Stimulated activated CD4-positive, alpha-beta T cell treated with anti-CD3 and anti-CD28 coated beads, Interleukin-2, amount 100 ng/mL, for 48 hours (primary cell): ENCODE measurements at places on chromosomes 6 and 20.

- DNase-seq, result no peak
Observed at GRCh38 chr6:108097882-108098281, 23.3 kb upstream of the OSTM1 start.

GRCh38 chr20:25484224-25484846 is 76.9 kb downstream of the GINS1 start:
- no peak for DNase-seq

DNA sequence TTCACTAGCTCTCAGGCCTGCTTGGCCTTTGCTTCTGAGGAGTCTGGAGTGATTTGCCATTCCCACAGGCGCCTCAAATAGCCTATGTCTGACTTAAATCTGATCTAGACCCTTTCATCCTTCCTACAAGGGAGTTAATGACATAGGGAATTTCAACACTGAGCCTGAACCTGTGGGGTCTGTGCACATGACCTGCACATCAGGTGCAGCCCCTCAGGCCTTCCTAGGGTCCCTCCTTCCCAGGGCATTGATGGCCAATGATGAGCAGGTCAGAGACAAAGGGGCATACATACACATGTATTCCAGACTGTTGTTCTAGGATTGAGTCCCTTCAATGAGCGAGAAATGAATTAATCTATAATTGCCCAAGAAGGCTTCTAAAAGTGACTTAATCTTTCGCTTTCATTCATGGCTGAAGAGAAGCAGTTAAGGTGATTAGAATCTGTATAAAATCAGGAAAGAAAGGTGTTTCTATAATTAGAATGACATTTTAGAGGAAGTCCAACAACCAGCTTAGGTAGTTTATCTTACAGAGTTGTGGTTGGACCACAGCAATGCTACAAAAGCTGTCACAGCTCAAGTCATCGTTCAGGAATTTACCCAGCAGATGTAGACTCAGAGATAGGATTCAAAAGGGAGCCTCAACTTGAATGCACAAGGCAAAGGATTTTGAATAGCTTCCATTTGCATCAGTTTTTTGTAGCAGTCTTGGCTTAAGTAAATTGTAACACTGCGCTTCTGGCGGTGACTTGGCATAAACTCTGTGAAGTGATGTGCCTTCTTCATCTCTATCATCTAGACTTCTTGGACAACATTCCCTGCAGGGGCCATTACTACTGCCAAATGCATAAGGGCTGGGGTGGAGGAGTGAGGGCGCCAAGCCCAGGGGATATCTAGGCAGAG is 27.0 kb upstream of the TBC1D7 start:
- DNase-seq, result no peak

DNA sequence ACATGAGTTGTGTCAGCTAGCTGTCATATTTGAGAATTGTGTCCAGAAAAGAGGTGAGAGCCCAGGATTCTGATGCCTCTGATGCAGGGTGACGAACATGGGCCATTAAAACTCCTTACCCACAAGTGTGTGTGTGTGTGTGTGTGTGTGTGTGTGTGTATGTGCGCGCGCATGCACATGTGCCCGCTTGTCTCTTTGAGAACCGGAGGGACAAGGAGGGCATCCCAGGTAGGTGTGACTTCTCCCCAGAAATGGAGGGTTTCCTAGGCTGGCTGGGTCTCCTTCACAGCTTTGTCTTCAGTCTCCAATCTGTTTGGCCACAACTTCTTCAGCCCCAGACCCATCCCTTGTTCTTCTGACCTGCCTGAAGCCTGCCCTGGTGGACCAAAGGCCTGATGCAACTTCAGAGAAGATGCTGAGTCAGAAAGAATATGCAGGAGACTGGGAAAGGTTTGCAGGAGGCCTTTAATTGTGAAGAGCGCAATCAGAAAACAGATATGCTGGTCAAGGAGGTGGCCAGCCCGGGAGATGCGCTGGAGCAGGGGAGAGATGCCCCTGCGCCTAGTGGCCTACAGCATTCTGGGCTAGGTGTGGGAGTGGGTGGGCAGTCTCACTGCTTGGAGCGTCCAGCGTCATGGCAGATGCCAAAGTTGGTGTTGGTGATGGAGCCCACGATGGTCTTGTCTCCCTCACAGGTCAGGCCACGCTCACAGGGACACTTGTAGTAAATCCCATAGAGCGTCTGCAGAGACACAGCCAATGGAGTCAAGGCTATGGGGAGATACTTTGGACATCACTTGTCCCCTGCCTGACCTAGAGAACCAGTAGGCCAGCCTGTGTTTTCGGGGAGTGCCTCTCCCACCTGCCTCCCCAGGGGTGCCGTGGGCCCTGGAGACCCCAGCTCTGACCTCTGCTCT is 2.3 kb downstream of the CLPS start:
- DNase-seq, result no peak

- DNase-seq, result no peak
Observed at GRCh38 chr6:130946076-130946475, 117.0 kb downstream of the EPB41L2 start.

GRCh38 chr20:14538433-14538832 is 201.0 kb upstream of the FLRT3 start:
- no peak for DNase-seq

DNA sequence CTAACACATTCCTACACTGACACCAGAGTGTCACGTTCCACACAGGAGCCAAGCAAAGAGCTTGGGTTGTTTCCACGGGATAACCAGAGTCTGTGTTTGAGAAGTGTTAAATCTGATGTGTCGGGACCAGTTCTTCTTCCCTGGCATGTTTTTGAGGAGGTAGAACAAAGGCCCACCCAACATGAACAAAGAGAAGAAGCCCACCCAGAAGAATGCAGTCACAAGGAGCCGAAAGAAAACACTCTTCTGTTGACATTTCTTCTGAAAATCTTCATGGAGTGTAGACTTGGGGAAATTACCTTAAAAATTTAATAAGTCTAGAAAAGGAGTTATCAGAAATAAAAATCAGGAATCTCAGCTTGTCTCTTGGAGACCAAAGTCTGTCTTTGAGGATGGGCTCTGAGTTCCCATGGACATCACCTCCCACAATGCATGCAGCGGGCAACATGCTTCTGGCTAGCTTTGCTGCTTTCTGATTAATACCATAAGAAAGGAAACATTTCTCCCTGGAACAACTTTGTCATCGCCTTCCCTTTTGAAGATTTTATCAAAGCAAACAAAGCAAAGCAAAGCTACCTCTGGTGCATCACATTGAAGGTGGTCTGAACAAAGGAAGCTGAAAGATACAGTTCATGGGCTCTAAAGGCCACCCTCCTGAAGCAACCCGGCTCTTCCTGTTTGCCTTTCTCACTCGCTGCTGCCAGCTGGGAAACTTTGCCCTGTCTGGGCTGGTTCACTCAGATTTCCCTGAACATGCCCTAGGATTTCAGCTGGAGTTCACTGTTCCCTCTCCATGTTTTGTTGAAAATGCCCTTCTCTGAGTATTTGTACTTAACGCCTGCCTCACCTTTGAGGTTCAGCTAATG is 448.1 kb downstream of the KIF16B start:
- DNase-seq, result no peak

DNA sequence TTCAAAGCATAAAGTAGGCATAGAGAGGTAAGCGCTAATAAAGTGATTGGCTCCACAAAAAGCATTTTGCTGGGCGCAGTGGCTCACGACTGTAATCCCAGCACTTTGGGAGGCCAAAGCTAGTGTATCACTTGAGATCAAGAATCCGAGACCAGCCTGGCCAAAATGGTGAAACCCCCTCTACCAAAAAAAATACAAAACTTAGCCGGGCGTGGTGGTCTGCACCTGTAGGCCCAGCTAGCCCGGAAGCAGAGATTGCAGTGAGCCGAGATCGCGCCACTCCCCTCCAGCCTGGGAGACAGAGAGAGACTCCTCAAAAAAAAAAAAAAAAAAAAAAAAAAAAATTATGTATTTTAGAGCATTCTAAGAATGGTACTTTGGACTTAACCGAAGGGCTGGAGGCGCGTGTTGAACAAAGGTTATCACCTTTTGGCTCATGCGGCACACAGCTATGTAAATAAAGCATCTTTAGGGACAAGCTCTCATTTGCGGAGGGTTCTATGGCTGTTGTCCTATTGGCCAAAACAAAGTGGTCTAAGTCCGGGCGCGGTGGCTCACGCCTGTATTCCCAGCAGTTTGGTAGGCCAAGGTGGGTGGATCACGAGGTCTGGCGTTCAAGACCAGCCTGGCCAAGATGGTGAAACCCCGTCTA is 17.4 kb downstream of the HFE start:
- DNase-seq, result no peak

- no peak for DNase-seq
Observed at GRCh38 chr6:117677553-117678141, 2.4 kb downstream of the NUS1 start.

DNA sequence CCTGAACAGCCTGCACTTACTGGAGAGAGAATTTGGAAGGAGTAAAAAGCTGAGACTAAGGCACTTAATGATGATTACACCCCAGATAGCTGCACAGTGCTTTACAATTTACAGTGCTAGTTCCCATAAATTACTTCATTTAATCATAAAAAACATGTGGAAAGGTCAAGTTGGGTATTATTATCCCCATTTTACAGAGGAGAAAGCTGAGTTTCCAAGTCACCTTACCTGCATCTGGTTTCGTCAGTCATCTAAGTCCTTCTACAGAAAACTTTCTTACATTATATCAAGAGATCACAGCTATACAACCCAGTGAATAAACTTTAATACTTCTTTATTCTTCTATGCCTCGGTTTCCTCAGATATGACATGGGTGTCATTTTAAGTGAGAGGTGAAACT is 3.3 kb downstream of the PTPRK start:
- DNase-seq, result no peak

DNA sequence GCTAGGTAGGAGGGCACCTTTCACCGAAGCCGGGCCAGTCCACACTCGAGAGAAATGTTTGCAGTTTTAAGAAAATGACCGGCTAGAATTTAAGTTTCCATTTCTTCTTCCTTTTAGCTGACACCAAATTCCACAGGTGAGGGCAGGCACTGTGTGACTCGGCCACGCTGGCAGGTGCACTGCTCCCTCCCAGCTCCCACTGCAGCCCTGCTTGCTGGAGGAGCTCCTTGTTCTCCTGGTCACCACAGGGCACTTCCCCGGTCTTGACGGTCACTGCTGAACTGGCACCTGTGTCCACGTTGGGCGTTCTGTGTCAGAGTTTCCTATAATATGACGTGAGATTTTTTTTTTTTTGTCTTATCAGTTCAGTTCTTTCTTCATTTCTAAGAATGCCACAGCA is 3.6 kb upstream of the KIF25 start:
- DNase-seq, result no peak

DNA sequence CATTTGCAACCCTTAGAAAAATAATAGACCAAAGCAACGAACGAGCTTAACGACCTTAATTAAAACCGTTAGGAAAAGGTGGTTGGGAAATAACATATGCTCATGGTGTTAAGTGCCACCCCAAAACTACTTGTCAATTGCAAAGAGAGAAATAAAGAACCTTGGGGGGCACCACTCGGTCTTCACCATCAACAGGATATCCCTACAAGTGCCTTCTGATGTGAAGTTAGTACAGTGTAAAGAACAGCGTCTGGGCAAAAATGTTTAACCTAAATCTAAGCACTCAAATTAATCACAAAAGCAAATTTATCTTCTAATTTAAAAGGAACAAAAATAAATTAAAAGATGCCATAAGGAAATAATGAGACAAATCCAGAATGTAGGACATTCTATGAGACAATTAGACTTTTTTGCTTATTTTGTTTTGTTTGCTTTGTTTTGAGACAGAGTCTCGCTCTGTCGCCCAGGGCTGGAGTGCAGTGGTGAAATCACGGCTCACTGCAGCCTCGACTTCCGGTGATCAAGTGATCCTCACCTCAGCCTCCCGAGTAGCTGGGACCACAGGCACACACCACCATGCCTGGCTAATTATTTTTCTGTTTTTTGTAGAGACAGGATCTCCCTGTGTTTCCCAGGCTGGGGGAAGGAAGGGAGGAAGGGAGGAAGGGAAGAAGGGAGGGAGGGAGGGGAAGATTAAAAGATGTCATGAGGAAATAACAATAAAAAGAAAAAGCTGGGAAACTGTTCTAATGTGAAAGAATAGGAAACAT is 41.3 kb upstream of the BTN3A2 start:
- no peak for DNase-seq

DNA sequence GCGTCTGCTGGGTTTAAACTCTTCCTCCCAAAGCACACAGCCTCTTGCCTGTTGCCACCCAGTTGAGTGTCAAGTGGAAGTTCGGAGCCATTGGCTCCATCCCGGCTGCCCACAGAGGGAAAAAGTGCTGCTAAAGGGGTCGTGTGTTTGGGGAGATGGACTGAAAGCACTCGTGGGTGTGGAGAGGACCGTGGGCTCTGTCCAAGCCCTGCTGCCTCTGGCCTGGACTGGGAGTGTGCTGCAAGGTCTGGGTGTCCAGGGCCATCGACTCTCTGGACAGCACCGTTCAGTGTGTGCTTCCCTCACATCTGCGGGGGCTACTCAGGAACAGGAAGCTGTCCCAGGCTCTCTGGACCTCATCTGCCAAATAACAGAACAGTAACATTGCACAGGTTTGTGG is 269.3 kb downstream of the DLL1 start:
- no peak for DNase-seq

DNA sequence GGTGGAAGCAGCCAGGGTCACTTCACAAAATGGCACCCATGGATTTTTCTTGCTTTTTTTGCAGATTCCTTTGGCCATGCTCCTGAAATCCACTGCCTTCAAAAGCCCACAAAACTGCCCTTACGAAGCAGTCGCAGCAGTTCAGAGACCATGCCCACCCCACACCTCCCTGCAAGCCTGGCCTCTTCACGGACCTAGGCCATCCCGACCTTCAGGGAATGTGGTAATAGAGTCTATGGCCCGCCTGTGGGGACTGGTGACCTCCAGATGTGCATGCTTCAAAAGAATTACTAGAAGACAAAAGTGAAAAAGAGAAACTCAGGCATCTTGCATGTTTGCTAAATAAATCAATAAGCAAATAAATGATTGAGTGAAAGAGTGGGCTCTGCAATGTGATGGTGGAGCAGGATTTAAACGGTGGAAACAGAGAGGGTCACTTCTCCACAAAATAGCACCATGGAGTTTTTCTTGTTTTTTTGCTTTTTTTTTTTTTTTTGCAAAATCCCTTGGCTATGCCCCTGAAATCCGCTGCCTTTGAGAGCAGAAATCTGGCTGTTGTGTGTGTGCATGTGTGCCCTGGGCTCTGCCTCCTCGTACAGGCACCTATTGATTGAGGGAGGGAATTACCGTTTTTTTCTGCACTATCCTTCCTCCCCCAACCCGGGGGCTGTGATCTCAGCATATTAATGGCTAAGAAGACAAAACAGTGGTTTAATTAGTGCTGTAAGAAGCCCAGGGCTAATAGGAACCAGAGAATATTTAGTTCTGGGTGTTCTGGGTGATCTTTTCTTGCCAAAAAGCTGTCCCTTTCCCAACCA is 107.4 kb downstream of the PXDC1 start:
- DNase-seq, result no peak

- no peak for DNase-seq
Observed at GRCh38 chr6:15476631-15477380, 186.0 kb downstream of the DTNBP1 start.

- no peak for DNase-seq
Observed at GRCh38 chr20:36463212-36464061, 77.9 kb upstream of the MYL9 start.

- no peak for DNase-seq
Observed at GRCh38 chr6:106579281-106579680, 50.0 kb downstream of the RTN4IP1 start.

- DNase-seq, result peak; percentile 61
Observed at GRCh38 chr6:27237089-27237803, 10.3 kb upstream of the PRSS16 start.
